Stimulated activated CD8-positive, alpha-beta memory T cell treated with anti-CD3 and anti-CD28 coated beads, Interleukin-7, amount 100 ng/mL, for 1 hour (primary cell): ENCODE measurements at places on chromosomes 5 and 9.

DNA sequence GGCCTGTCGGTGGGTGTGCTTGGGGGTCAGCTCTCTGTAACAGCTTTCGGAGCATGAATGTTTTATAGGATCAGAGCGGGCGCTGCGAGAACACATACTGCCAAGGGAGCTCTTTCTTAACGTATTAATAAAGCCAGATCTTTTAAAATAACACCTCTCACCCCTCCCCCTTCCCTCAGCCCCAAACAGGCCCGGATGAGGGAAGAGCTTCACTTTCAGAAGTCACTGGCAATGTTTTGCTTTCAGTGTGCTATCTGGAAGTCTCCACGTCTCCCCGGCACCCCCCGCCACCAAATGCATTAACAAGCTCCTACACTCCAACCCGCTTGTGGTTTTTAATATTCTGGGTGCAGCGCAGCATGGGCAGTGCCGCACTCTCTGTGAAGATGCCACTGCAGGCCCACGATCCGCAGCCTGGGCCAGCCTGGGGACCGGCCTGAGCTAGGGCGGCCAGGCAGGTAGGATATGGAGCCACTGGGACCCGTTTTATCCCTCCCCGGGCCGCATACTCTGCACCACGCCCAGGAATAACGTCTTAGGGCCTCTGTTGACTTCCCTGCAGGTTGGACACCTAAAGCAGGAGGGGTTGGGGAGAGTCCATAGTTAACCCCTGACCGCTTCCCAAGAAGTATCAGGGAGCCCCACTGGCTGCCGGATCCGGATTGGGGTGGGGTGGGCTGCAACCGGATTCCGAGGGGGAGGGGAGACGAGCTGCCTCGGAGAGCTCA lies 12.6 kb downstream of the NR2F1 start:
- no peak for DNase-seq

DNA sequence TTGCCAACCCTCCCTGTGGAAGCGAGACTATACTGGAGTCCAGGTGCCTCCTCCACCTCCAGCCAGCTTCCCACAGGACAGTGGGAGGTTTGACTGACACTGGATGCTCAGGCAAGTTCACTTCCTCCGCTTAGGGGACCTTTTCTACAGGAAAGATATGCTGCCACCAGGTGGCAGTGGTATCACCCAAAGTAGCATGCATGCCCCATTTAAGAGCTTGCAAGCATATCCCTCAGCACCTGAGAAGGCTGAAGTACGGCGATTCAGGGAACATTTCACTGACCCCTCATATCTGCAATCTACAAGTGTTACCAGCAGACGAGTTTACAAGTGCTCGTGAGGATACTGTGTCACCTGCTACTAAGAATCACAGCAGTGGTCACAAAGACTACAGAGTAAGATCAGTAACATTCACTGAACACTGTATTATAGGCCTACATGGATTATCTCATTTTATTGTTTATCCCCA lies 75.5 kb downstream of the KLHL3 start:
- peak; percentile 57 for DNase-seq

GRCh38 chr9:73979894-73980264 lies 517.3 kb upstream of the RORB start:
- DNase-seq = no peak

GRCh38 chr9:35844628-35845270 lies 15.7 kb downstream of the TMEM8B start:
- no peak for DNase-seq

DNA sequence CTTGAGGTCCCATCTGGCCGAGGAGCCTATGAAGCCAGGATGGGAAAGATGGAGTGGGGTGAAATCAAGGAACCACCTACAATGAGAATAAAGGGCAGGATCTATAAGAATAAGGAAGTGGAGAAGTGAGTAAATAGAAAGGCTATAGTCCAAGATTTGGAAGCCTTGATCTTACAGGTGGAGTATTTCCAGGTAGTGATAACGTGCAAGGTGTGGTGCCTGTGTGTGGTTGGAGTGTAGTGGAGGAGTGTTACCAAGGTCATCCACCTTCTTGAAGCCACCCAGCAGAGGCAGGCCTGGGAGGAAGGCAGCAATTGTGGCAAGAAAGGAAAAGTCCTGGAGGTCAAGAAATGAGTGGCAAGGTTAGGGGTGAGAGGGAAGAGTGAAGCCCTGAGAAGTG lies 72.9 kb downstream of the IQGAP2 start:
- DNase-seq = no peak

- no peak for DNase-seq
Observed at GRCh38 chr5:100516285-100516684, 18.9 kb upstream of the FAM174A start.

DNA sequence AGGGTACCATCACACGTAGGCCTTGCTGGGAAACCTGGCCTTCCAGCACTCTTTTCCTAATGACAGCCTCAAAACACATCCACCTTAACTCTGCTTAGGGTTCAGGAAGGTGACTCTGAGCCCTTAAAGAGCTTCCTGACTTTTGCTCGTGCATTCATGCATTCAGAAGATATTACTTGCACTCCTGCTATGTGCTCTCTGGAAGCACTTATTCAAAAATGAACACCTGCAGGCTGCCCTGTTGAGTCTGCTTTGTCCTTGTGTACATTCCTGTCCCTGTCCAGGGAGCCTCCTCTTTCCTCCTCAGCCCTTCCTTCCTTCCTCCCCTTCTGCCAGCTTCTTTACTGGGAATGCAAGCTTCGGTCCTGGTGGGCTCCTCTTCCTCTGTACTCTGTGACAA lies 61.5 kb downstream of the SPRY4 start:
- no peak for DNase-seq

DNA sequence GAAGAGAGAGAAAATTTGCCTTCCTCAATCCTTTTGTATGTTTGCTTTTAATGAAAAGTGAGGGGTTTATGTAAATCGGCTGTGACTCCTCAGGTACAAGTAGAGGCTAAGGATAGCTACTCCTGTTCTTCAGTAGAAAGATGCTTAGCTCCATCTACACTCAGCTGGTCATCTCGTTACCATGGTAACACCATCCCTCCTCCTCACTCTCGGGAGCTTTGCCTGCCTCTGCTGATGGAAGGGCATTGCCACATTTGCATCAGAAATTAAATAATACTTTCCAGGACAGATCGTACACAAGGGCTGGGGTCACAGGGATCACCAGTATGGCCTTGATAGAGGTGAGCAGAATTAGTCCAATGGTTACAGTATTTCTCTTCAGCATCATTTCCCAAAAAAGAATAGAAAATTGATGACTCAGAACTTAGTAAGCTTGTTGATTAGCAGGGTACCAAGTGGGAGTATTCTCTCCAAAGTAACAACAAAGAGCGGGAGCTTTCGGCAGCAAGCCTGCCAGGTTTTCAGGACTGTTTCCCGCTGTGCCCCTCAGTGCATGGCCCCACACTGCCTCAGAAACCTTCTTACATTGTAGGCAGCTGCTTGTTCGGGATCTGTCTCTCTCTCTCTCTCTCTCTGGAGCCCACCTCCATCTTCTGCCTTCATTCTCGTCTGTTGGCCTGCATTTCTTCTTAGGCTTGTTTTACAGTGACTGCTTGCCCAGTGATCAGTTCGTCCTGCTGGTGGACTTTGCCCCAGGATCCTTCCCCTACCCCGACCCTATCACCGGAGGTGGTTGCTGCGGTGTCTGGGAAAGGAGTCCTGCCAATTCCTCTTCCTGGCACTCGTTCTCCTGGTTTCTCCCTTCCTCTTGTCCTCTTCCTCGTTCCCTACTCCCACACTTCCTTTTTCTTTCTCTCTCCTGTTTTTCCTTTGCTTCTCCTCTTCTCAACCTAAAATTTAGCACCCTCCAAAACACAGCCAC lies 51.9 kb upstream of the SNAPC3 start:
- DNase-seq = no peak

DNA sequence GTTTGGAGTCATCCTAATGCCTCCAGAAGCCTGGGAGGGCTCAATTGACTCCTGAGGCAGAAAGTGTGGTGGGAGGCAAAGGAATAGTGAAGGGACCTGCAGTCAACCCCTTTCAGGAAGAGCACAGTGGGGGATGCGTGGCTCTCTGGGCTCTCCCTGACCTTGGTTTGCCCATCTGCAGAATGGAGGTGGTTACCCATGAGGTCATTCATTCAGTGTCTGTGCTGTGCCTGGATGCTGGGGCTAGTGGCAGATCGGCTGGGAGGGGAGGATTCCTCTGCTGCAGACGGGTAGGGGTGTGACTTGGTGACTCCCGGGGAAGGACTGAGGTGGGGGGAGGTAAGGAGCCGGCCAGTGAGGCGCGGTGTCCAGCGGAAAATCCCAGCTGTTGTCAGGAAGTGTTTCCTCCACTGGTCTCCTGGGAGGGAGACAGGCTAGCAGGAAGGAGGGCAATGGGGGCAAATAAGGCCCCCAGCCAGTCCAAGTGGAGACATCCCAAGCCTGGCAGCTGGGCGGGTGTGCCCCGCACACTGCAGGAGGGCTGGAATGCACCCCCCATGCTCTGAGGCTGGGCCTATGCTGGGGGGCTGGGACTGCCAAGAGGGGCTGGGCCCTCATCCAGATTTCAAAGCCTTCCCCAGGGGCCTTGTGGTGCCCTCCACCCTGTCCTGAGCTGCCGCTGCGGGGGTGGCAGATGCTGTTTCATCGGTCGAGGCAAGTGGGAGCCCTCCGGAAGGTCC lies 10.9 kb downstream of the CXXC5 start:
- DNase-seq = no peak

DNA sequence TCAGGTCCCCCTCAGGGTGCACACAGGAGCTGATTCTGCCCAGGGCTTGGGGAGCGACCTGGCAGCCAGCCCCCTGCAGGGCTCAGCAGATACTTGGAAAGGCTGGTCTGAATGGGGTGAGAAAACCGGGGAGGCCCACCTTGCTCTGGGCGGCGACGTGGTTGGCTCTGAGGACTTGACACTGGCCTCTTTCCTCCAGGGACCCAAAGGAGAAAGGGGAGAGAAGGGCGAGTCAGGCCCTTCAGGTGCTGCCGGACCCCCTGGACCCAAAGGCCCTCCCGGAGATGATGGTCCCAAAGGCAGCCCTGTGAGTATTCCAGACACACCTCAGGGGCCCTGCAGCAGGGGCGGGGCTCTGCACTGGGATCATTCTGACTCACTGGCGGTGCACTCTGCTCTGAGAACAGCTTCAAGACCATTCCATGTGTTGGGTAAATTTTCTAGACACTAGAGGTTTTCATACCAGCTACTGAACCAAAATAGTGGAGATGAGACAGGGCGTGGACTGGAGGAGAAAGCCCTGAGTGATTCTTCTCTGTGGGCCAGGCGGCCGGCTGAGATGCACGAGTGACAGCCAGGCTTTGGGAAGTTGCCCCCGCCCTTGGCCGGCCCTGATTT lies 65.9 kb upstream of the FCN2 start:
- no peak for DNase-seq

DNA sequence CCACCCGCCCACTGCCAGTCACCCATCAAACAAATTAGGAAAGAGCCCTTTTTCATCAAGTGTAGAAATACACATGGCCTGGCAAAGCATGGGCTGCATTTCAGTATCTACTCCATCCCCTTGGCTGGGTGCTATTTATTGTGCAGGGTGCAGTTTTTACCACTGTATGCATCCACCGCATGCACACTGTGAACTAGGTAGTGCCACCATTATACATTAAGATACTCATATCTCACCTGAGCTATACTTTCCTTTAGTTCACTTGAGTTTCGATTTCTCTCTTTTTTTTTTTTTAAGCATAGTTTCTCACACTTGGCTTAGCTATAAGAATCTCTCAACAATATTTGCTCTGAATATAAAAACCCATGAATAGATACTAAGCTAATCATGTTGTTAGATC lies 49.4 kb downstream of the JMY start:
- DNase-seq = no peak

- no peak for DNase-seq
Observed at GRCh38 chr5:97735209-97735608, 552.2 kb upstream of the RIOK2 start.

DNA sequence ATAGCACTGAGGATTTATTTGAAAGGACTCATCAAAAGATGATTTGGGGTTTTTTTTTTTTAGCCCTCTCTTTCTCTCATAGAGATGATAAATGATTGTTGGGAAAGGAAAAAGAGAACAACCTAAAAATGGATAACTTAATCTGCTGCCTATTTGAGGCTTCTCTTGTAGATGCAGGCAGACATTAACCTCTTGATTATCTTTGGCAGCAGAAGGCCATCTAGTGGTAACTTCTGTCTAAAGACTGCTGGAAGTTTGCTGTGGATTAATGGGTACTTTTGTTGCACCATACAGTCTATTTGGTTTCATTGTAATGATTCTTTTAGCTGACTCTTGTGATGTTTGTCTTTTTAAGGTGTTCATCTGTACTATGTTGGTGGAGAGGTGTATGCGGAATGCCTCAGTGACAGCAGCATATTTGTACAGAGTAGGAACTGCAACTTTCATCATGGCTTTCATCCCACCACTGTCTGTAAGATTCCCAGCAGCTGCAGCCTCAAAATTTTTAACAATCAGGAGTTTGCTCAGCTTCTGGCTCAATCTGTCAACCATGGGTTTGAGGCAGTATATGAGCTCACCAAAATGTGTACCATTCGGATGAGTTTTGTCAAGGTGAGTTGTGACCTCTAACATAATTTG lies 18.8 kb downstream of the SMIM32 start:
- no peak for DNase-seq

DNA sequence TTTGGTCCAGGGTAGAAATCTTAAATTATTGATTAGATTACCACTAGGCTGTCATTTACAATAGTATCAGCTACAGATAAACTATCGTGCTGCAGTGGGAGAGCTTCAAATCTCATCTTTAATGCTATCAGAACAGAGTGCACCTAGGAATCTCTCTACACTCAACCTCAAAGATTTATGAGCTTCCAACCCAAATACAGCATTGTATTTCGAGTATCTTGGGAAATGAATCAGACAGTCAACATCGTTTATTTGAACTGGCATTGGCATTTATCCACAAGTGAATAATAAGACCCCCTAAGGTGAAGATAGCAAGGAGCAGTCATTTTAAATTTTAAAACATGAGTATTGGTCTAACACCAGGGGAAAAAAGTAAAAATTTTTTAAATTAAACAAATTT lies 1203.2 kb downstream of the CDH12 start:
- no peak for DNase-seq

- DNase-seq = no peak
Observed at GRCh38 chr5:139246394-139246793, 47.1 kb upstream of the MATR3 start.

DNA sequence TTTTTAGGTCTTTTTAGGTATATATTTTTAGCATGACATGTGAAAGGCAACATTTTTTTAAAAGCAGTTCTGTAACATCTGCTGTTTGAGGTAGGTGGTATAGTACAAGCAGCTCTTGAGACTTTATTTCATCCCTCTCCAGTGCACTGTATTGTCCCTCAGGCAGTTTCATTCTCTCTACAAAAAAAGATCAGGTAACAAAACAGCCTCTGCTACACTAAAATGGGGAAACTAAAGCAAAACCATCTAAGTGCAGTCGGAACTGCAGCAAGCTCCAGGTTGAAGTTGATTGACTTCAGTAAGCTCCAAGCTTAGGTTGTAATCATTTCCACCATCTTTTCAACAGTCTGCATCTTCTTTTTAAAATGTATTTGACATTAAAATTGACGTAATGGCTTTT lies 195.6 kb downstream of the DEPDC1B start:
- DNase-seq = no peak

GRCh38 chr5:33712664-33713063 lies 179.1 kb downstream of the ADAMTS12 start:
- no peak for DNase-seq

- no peak for DNase-seq
Observed at GRCh38 chr5:72223371-72223770, 96.7 kb downstream of the MRPS27 start.

- no peak for DNase-seq
Observed at GRCh38 chr5:94433397-94434163, 184.8 kb downstream of the KIAA0825 start.

- DNase-seq = no peak
Observed at GRCh38 chr5:94782383-94782782, 163.9 kb downstream of the SLF1 start.

- no peak for DNase-seq
Observed at GRCh38 chr5:175861337-175862130, 9.8 kb upstream of the CPLX2 start.
